ENCODE measurements at places on chromosomes 1 and 21.

DNA sequence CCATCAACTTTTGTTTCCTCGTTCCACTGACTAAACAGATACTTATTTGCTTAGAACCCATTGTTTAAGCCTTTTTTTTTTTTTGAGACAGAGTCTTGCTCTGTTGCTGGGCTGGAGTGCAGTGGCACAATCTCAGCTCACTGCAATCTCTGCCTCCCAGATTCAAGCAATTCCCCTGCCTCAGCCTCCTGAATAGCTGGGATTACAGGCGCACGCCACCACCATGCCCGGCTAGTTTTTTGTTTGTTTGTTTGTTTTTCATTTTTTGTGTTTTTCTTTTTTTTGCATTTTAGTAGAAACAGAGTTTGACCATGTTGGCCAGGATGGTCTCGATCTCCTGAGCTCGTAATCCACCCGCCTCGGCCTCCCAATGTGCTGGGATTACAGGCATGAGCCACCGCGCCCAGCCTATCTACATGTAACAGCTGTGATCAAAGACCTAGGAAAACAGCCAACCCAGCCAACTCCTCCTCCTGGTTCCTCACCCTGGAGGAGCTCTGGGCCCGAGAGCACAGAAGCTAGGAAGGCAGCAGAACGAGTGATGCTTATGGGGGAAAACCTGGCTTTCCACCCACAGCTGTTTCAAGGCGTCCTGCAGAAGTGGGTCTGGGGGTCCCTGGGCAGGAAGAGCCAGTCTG, 32.9 kb downstream of the KCNN3 start:
- DNase-seq = no peak

DNA sequence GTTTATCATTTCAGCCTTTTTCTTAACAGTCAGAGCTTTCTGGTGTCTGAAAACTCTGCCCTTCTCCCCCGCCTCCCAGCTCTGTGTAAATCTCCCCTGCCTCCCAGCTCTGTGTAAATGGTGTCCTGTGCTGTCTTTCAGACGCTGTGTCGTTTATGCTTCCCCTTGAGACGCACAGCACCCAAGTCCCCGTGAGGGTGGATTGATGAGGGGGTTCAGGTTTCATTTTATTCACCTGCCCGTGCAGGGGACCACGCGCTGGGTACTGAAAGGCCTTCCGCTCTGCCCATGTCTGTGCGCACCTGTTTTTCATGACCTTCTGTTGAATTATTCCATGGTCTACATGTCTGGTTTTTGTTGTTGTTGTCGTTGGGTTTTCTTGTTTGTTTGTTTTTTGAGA, 108.2 kb upstream of the COL6A1 start:
- DNase-seq = no peak

DNA sequence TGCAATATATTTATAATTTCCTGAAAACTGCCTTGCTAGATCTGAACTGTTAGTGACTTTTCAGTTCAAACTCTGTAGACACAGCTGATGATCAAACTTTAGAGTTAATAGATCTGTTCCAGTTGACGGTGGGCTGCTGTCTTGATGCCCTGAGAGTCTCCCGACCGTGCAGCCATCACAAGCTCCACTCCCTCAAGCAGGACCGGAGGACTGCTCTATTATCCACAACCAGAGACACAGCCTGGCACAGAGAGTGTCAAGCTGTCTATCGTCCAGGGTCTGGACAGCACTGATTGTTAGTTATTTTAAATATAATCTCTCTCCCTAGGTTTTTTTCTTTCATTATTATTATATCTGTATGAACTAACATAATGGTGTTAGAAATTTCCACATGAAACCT, 8.0 kb downstream of the CHODL start:
- DNase-seq = no peak

DNA sequence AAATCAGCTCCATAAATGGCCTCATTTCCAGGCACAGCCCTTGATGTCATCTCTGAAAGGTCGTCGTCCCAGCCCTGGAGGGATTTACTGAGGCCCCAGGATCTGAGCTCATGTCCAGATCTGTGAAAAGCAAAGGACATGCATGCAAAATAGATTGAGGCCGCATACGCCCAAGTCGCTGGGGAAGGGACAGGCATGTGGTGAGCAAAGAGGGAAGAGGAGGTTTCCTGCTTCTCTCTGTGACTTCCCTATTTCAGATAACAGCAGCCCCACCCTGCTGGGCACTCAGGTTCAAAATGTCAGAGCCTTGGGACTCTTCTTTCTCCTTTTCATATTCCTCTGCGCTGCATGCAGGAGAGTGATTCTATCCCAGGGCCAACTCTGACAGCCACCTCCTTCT, 197.2 kb downstream of the ADSS2 start:
- no peak for DNase-seq

- no peak for DNase-seq
Measured at GRCh38 chr21:20802631-20803260, 195.5 kb upstream of the NCAM2 start.
